ENCODE measurements at places on chromosomes 5 and 9.
A peak's percentile ranks its signal among the peaks of the same experiment; 100 is the strongest.

DNA sequence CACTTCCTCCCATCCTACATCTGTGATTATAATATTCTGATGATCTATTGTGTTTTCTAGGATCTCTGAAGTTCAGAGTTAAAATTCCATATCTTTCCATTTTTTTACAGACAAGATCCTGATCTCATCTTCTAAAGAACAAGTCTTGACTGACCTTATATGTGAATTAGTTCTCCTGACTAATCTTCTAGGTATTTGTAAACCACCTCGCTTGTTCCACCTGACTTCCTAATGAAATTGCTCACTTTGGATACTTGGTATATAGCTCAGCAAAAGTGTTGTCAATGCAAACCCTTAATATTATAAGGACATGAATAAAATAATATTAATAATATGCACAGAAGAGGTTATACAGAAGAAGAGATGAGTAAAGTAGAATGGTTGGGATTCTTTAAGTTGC is 68.2 kb upstream of the NR4A3 start:
- no peak for DNase-seq

GRCh38 chr5:76446776-76447175 is 43.7 kb downstream of the IQGAP2 start:
- DNase-seq: no peak

- peak; percentile 84 for DNase-seq
Observed at GRCh38 chr5:16456103-16456832, 9.3 kb downstream of the ZNF622 start.

GRCh38 chr9:113238859-113239232 is 17.5 kb downstream of the SLC31A1 start:
- no peak for DNase-seq

DNA sequence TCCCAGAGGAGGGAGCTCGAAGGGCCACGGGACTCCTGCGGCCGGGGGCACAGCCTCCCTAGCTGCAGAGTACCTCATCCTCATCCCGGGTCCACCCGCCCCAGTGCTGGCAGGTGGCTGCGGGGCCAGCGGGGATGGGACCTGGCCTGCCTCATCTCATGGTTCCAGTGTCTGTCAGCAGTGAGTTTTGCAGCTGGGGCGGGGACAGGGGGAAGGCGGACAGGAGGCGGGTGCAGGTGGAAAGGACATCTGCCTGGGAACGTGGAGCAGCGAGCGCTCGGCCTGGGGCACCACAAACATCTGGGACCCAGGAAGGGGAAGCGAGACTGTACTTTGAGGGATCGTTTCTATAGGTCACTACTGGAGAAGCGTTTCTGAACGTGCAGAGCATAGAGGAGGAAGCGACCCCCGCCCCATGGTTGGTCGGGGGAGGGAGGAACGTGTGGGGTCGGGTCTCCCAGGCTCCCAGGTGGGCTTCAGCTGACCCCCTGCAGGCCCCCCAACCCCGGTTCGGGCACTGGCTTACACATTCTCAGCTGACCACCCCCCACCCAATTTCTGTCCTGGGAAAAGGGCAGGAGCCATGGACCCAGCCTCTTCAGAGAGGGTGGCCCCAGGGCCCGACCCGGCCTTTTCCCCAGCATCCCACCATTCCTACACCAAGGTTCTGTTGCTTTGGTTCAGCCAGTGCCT is 56.5 kb upstream of the NOTCH1 start:
- DNase-seq: no peak

GRCh38 chr5:180472269-180472668 is 21.9 kb upstream of the CNOT6 start:
- DNase-seq: no peak
